Renal cortical epithelial cell (primary cell): ENCODE measurements at places on chromosomes 2 and 18. TPM values are rescaled to one million over a fixed set of nuclear protein-coding genes. Genes with fewer than 3 reads are reported as not detected.

MDH1B gene
- 0.87 and 3.7 TPM in 2 replicates for total RNA-seq

SULT1C2 gene
- 4.7 and 13.1 TPM in 2 replicates for total RNA-seq

GALNT3 gene
- total RNA-seq: 6.8 and 60.3 TPM in 2 replicates

ADAM23 gene
- not detected in 2 replicates for total RNA-seq

DCDC2C gene
- not detected in 2 replicates for total RNA-seq
